ENCODE measurements at places on chromosomes 12 and 14.

- DNase-seq, result no peak
These were observed 31.0 kb downstream of the RNF34 start for GRCh38 chr12:121430833-121431415.

DNA sequence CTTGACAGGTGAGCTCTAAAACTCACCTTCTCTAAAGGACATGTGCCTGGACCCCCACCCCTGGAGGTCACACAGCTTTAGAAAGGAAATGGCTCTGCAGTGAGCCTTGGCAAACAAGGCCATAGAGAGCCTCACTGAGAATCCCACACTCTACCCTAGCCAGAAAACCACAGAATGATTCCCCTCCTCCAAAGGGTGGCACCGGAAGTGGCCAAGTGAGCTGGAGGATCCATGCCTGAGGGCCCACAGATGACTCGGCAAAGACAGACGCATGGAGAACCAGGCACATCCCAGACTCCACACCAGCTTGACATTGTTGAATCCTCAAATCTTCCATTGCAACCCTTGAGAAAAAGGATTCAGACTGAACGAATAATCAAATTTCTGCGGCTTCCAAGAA lies 54.2 kb upstream of the PTHLH start:
- no peak for DNase-seq

- no peak for DNase-seq
These were observed 324.0 kb downstream of the PRKD1 start for GRCh38 chr14:29603696-29604095.

DNA sequence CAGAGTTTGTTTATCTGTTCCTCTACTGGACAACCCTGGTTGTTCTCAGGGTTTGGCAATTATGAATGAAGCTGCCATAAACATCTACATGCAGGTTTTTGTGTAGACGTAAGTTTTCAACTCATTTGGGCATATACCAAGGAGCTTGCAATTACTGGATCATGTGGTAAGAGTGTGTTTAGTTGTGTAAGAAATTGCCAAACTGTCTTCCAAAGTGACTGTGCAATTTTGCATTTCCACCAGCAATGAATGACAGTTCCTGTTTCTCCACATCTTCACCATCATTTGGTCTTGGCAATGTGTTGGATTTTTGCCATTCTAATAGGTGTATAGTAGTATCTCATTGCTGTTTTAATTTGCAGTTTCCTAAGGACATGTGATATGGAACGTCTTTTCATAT lies 39.8 kb upstream of the FBXO33 start:
- DNase-seq, result no peak

DNA sequence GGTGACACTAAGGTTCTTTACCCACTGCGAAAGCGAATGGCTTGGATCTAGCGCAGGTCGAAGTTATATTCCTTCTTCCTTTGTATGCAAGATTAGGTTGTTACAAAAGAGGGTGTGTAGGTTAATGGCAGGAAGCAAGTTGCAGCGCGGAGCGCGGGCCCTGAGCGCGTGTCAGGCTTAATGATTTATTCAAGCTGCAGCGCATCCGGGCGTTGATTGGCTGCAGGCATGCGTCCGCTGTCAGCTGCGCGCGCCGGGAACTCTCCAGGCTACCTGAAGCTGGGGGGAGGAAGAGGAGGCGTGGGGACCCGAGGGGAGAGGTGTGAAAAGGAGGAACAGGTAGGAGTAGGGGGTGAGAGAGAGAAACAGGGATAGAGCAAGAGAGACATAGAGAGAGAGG lies 7.4 kb downstream of the ASCL1 start:
- DNase-seq, result no peak

- no peak for DNase-seq
These were observed 123.5 kb upstream of the DYRK2 start for GRCh38 chr12:67524861-67525616.

GRCh38 chr12:64390275-64390851 lies at the start of gene C12orf56:
Gene C12orf56 (minus strand): TSS chr12:64390758. CDS start chr12:64390565, 193 bp downstream.
- DNase-seq, result no peak

GRCh38 chr14:34711169-34711568 lies 3.2 kb downstream of the CFL2 start:
- DNase-seq, result peak; percentile 82

- DNase-seq, result no peak
These were observed 77.5 kb downstream of the LRRC9 start for GRCh38 chr14:59997449-59997848.

DNA sequence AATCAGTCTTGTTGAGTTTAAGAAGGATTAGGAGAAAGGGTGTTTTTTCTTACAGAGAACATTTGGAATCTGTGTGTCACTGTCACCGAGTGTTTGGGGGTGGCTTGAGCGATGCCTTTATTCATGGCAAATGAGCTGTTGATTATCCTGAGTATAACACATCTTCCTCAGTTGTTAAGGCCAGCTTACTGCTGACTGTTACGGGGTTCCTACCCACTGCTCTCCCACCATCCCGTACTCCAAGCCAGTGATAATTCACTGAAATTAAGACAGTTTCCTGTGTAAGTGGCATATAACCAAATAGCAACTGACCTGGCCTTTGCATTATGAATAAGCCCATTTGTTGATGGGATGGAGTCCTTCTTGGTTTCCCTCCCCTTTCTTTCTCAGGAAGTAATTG lies 9.5 kb downstream of the ESRRB start:
- DNase-seq, result no peak

DNA sequence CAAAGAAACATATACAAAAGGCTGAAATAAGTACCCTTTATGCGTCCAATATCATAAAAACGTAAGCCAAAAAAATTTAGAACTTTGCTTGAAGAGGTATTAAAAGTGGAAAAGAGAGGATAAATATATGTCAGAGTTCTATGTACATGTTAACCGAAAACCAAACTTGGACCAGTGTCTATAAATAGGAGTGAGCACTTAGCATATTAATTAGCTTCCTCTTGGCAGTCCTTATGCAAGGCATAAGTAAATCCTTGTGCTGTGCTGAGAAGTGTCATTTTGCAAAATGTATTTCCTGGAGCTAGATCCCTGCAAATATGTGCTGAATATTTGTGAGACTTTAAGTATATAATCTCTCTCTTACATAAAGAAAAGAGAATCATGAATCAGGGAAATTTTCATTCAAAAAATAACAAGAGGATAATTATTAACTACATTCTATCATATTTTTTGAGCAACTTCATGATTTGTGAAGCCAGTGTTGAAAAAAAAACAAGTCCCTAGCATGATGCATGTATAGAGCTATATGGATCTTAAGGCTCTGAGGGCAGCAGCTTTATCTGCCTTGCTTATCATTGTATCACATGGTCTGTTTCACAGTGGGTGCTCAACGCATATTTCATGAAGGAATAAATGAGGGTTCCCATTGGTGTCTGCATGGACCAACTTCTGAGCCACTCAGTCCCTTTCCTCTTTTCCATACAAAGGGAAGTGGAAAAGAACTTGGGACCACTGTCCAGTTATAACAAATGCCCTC lies 326.1 kb downstream of the PDZRN4 start:
- no peak for DNase-seq

GRCh38 chr12:95851606-95852005 lies 7.1 kb upstream of the SNRPF start:
- DNase-seq, result no peak

GRCh38 chr12:43893670-43894069 lies 57.8 kb downstream of the TMEM117 start:
- no peak for DNase-seq

- peak; percentile 99 for DNase-seq
These were observed 3.8 kb downstream of the TXNRD1 start for GRCh38 chr12:104219361-104219892.

DNA sequence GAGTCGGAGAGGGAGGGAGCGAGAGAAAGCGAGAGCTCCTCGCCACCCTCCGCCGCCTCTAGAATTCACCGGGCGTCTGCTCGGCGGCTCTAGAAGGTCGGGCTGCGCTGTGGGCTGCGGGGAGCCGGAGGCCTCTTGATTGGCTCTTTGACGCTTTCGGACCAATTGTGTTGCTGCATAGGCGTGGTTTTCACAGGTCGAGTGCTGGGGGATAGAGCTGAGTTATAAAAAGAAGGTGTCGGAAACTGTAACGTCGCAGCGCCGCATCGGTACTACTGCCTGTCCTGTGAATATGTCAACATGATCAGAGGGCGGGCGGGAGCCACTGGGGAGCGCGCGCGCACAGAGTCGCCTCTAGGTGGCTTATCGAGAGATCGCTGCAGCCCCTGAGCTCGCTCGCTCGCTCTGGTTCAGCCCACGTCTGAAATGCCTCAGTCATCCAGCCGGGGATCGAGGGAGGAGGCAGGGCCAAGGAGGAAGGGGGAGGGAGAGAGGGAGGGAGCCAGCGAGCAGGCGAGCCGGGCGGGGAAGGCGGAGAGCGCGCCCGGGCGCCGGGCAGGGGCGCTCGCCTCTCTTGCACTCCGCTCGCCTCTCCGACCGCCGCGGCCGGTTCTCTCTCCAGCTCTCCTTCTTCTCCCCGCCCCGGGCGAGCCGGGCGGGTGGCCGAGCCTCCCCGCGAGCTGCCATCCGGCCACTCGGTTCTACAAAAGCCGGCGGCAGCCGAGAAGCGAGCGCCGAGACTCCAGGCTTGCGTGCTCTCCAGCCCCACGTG lies at the start of gene TBX3:
Gene TBX3, minus strand, starts transcription at position 78 of the 772 bp plus-strand sequence. CDS start 975 bp downstream, outside the sequence.
- DNase-seq, result peak; percentile 98

GRCh38 chr12:40031965-40032364 lies 73.9 kb downstream of the SLC2A13 start:
- no peak for DNase-seq

GRCh38 chr12:122841544-122842321 lies 6.5 kb downstream of the HIP1R start:
- peak; percentile 65 for DNase-seq

- no peak for DNase-seq
These were observed 600.9 kb upstream of the FLRT2 start for GRCh38 chr14:84929086-84929485.

DNA sequence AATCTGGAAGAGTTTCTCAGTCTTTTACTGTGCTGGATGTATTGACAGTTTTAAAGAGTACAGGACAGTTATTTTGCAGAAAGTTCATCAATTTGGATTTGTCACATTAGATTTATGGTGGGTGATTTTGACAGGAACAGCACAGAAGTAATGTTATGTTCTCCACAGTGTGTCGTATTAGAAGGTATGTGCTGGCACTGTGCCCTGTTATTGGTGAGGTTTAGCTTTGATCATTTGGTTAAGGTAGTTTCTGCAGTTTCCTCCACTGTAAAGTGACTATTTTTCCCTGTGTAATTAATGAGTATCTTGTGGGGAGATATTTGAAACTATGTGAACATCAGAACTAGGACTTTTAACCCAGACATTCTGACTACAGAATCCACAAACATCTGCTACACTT lies 308.5 kb upstream of the TBX3 start:
- no peak for DNase-seq

- DNase-seq, result no peak
These were observed 1025.7 kb upstream of the TMEM132C start for GRCh38 chr12:127241072-127241817.

- DNase-seq, result no peak
These were observed 11.7 kb downstream of the HDAC7 start for GRCh38 chr12:47808050-47808449.

- DNase-seq, result no peak
These were observed 923.1 kb upstream of the MDGA2 start for GRCh38 chr14:48598458-48598857.

DNA sequence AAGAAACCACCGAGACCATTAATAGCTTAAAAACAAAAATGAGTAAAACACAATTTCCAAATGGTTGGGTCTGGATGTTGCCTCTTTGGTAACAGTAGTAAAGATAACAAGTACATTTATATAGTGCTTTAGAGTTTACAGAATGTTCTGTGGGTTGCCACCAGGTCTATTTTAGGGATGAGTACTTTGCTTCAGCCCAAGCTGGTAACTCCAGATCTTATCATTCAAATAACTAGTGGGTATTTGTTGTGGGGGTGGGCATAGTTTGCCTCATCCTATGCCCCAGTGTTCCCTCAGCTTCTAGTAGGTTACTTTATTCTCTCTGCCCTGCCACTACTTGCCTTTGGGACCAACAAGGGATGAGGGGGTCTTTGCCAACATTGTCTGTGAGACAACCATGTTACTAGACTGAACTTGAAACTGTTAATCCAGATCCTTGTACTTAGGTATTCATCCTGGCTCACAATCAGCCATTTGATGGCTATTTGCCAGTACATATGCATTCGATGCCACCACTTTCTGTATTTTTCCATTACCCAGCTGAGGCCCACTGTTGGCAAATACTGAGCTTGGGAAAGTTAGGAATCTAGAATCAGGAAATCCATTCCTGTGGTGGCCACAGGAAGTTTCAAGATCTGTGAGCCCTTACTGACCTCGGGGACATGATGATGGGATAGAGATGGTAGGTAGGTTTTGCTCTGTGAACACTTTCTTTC lies 17.6 kb upstream of the AKAP6 start:
- DNase-seq, result no peak

DNA sequence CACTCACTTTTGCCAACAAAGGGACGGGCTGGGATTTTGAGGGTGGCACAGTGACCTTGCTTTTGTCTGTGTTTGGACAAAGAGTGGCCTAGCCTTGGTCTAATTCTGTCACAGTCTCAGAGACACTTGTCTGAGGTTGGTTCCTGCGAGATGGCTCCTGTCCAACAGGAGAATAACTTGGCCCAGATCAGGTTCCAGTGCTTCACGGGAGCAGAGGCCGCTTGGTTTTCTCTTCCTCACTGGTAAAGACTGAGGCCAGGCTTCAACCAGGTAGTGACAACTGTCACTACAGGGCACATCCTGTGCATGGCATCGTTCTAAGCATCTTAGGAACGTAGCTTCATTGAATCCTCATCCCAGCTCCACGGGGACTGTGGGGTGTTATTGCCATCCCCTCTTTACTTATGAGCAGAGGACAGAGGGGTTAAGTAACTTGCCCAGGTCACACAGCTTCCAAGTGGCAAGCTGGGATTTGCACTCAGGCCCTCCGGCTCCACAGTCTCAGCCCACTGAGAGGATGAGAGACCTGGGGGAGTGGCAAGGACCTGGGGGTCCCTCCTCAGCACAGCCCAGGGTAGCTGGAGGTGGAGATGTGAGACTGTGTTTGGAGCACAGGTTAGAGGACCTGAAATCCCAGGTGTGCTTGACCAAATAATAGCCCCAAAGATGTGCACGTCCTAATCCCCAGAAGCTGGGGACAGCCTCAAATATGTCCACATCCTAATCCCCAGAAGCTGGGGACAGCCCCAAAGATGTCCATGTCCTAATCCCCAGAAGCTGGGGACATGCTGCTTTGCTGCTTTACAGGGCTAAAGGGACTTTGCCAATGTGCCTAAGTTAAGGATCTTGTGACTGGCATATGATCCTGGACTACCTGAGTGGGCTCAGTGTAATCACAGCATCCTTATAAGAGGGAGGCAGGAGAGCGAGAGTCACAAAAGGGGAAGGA lies 179.2 kb upstream of the RTL1 start:
- DNase-seq, result no peak
